ENCODE measurements at places on chromosomes 6 and 20.

DNA sequence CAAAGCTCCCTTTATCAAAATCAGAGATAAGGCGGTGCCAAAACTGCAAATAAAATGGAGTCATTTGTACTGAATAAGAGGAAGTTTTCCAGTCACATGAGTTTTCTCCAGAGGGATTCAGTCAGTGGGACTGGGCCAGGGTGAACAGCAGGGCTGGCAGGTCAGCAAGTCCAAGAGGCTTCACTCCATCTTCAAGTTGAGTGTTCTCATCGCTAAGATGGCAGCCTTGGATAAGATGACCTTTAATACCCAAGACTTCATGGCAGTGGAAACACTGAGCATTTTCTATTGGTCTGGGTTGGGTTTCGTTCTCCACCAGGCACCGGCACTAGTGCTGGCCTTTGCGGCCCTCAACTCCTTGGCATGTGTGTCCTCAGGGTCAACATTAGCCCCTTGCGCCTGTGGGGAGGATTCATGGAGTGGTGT, 29.3 kb upstream of the IGF2R start:
- DNase-seq: no peak

DNA sequence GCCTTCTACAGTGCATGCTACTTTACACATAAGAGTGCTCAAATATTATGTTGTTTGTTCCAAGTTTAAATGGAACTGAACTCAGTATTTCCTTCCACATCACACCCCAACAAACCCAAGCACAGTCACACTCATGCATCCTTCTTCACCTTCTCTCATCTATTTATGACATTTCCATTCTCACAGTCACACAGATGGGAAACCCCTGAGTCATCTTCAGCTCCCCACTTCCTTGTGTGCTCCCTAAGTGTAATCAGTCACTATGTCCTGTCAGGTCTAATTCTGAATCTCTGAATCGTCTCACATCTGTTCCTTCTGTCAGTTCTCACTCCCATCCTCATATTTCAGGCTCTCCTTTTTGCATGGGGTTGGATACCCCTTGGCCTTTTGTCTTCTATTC, 96.0 kb downstream of the RIMS1 start:
- no peak for DNase-seq

DNA sequence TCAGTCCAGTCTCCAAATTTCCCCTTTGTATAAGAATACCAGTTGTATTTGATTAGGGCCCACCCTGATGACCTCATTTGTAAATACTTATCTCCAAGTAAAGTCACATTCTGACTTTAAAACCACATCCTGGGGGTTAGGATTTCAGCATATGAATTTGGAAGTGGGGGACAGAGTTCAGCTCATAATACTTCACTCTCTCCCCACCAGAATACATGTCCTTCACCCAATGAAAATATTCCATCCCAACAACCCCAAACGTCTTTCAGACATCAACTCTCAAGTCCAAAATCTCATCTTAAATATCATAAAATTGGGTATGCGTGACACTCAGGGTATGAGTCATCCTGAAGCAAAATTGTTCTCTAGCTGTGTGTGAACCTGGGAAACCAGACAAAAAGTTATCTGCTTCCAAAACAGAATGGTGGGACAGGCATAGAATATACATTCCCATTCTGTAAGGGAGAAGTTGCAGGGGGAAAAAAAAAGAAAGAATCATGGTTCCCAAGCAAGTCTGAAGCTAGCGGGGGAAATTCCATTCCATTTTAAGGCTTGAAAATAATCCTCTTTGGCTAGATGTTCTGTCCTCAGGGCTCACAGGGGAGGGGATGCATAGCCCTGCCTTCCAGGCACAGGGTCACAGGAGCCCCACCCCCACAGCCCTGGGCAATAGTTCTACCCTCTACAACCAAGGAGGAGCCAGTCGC, 113.9 kb downstream of the ADAT2 start:
- no peak for DNase-seq

DNA sequence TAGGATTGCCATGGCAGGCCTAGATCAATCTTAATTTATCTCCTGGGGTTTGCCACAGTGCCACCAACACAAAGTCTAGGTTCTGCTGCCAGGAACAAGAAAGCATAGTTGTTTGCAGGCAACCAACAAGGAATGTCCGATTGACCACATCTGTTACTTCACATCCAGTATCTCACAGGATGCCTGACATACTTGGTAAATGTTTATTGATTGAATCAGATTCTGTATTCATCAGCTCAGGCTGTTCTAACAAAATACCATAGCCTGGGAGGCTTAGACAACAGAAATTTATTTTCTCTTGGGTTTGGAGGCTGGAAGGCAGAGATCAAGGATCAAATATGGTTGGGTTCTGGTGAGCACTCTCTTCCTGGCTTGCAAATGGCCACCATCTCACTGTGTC, 26.3 kb upstream of the MC3R start:
- no peak for DNase-seq

DNA sequence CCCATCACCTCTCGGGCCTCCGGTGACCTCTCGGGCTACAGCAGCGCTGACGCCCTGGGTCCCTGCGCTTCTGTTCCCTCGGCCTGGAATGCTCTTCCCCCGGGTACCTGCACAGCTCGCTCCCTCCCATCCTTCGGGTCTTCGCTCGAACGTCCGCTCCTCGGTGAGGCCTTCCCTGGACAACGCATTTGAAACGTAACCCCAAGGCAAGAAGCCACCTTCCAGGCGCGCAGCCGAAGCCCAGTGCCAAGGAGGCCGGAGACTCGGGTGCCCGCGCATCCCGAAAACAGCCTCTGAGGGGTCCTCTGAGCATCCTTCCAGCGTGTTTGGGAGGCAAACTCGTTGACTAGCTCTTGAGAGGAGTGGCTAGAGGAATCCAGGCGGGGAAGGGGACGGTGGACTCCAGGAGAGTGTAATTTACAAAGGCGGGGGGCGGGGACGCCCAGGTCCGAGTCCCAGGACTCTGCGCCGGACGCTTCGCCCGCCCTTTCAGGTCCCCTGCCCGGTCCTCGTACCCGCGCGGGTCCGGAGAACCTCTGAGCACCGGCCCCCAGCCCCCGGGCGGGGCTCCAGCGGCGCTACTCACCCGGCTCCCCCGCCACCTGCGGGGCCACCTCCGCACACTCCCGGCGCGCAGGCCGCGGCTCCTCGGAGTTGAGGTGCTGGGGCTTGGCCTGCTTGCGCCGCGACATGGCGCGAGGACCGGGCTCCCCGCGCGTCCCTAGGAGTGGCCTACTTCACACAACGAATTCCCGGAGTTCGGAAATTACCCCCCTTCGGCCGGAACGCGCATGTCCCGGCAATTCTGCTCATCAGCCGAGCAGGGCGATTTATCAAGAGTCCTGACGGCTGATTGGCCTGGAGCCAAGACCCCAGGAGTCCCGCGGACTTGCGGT, 86.8 kb downstream of the ZFP64 start:
- DNase-seq: no peak

GRCh38 chr20:37328149-37328945, 17.6 kb upstream of the SRC start:
- no peak for DNase-seq

DNA sequence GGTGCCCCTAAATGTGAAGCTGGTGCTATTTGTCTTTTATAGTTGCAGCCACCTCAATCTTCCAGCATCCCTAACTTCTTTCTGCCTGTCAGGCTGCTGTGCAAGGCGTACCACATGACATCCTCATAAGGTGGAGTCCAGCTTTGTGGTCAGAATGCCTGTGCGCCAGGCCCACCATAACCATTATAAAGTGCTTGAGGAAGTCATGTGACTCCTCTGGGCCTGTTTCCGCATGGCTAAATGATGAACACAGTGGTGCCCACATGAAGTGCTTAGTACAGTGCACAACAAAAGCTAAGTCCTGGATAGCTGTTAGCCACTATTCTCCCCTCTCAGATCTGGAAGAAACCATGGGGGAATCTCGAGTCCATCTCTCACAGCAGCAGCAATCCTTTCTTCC, 75.6 kb downstream of the INSM1 start:
- no peak for DNase-seq

DNA sequence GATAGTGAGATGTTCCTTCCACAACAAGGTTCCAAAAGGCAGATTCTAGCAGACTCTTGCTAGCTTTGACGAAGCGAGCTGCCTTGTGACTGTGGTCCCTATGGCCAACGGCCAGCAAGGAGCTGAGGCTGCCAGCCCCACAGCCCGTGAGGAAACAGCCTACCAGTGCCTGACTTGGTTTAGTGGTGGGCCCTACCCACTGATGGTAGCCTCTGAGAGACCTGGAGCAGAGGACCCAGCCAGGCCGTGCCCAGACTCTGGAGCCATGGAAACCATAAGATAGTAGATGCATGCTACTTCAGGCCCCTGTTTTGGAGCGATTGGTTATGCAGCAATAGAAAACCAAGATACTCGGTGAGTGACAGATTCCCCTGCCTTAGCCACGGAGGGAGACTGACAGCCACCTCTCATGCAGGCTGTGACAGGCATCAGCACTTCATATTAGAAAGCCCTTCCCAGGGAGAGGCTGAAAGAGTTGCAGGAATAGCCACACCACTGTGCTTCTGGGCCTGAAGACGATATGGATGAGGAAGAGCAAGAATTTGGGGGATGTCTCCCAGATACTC, 19.2 kb downstream of the PSMG4 start:
- no peak for DNase-seq

- DNase-seq: no peak
Measured at GRCh38 chr6:112030961-112031660, 22.8 kb upstream of the CCN6 start.

- DNase-seq: no peak
Measured at GRCh38 chr20:59439243-59439642, 138.8 kb downstream of the EDN3 start.

GRCh38 chr20:35618263-35619131, 2.9 kb downstream of the SPAG4 start:
- peak; percentile 27 for DNase-seq

- DNase-seq: peak; percentile 12
Measured at GRCh38 chr6:10465629-10466499, 51.0 kb upstream of the TFAP2A start.

DNA sequence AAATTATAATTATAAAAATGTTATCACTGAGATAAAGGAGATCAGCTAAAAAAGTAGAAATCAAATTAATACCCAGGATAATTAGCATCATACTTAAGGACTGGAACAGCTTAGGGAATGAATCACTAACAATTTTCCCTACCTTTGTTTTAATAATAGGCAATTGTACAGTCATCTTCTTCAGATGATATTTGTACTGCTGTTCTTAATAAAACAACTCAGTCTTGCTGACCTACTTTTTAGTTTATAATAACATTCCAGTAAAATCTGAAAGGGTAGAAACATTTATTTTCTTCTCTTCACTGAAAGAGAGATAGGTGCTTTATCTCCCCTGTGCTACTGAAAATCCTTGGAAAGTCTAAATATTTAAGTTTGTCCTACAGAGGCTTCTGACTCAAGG, 271.2 kb upstream of the THEMIS start:
- DNase-seq: no peak

DNA sequence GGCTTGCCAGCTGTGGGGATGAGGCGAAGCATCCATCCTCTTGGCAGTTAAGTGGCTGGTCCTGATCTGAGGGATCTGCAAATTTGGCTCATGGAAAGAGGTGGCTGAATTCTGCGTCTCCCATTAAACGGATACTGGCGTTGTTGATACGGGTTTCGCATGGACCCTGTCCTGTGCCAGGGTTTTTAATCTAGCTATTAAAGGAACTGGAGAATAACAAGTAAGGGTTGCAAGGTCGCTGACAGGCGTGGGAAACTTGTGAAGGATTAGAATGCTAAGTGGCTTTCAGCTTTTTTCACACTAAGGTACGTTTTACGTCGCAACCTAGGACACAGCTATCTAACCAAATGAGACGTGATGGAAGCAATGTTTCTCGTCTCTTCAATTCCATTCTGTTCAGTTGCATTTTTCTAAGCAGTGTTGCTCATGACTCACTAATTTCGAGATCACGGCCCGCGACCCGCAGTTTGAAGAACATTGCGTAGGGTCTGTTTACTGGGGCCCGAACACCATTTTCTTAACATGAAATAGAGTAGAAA, 852 bp downstream of the GMNN start:
- DNase-seq: no peak

GRCh38 chr6:165660857-165661663, 2.0 kb downstream of the PDE10A start:
- DNase-seq: no peak

DNA sequence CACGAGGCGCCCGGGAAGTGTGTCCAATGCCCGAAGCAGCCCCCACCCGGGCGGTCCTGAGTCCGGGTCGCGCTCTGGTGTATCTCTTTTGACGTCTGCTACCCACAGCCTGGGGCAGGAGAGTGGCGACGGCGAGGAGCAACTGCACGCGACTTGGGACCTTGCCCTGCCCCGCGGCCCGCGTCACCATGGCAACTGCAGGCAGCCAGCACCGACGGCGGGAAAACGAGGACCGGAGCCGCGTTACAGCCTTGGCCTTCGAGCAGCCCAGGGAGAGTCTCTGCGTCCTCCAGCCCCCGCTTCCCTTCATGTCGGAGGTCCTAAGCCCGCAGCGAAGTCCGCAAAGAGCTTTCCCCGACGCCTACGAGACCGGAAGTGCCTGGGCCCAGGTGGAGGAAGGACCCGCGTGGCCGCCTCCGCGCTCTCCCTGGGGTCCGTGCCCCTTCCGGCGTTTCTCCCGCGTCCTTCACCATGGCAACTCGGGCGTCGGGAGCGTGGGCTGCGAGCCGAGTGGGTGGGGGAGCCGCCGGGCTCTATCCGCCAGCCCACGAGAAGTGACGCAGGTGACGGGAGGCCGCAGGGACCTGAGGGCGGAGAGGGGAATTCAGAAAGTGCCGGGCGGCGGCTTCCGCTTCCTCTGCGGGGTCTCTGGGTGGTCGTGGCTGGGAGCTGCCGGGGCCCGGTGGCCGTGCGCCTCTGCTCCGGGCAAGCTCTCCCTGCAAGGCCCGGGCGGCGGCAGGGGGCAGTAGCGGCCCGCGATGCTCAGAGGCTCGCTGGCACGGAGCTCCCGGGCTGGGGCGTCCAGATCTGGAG, 88.6 kb upstream of the TGM3 start:
- DNase-seq: peak; percentile 44

DNA sequence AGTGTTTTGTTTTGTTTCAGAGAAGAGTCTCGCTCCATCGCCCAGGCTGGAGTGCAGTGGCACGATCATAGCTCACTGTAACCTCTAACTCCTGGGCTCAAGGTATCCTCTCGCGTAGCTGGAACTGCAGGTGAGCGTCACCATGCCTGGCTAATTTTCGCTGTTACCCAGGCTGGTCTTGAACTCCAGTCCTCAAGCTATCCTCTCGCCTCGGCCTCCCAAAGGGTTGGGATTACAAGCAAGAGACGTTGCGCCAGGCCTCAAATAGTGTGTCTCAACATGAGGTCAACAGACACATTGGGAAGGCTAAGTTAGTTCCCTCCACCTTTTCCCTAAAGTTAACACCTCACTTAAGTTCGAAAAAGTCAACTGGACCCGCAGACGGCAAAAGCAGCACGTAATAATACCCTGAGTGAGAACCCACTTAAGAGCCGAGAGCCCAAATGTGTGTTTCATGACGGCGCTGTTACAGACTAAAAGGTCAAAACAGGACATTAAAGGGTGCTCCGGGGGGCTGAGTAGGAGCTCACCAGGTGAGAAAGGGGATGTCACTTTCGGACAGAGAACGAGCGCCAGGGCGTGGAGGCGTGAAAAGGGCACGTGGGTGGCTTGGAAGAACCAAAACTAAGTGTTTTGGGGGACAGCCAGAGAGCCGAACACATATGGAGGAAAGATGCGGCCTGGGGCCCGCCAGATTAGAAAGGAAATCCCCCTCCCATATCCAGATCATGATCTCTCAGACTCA, 499 bp downstream of the TTI1 start:
- DNase-seq: no peak
